SK-N-DZ (cell line): ENCODE measurements at places on chromosomes 4 and X.

GRCh38 chr4:158192439-158193158, 17.7 kb upstream of the TMEM144 start:
- DNase-seq = no peak

GRCh38 chr4:10456595-10457254, 501 bp downstream of the ZNF518B start:
- DNase-seq = peak; percentile 9

DNA sequence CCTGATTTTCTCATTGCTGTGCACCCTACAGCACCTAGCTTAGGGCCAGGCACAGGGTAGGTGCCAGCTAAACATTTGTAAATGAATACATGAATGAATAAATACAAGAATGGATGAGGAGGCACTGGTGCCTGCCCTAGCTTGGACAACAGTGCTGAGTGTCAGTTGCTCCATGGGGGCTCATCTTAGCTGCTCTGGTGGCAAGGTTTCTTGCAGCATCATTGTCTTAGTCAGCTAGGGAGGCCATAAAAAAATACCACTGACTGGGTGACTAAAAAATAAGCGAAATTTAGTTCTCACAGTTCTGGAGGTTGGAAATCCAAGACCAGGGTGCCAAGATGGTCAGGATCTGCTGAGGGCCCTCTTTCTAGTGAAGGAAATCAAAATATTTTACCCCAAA, 31.2 kb downstream of the TMEM31 start:
- DNase-seq = no peak

GRCh38 chrX:12894074-12895030, 12.1 kb upstream of the TLR8 start:
- DNase-seq = peak; percentile 31

DNA sequence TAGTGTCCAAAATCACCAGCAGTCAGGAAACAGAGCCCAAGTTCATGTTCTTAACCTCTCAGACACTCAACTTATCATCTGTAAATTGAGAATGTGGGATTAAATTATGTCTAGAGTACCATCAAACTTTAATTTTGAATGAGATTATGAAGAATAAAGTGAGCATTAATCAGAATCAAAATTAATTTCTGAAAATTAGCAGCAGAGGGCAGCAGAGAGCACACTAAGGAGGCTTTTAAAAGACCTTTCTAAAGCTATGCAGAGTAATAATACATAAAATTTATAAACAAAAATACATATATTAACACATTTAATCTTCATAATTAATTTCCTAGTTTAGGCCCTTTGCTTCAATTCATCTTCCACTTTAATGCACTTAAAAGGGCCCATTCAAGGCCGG, 7.1 kb downstream of the TASL start:
- DNase-seq = peak; percentile 1

- no peak for DNase-seq
Measured at GRCh38 chr4:45131020-45131419, 404.7 kb upstream of the GNPDA2 start.

DNA sequence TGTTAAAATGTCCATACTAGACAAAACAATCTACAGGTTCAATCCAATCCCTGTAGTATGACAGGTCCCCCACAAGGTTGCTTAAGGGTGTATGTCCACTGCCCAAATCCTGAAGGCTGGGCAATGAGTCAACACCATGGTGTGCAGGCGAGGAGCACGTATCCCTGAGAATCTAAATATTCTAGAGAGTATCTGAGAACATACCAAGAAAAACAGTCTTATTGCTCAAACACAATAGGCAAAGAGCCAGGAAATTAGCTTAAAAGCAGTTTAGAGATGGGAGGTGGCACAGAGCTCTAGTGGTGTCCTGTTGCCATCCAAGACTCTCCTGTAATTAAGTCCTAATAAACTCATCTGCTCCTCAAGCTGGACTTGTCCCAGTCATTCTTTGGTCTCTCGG, 37.0 kb downstream of the RCHY1 start:
- no peak for DNase-seq

GRCh38 chr4:140044337-140044902, 109.6 kb downstream of the MAML3 start:
- no peak for DNase-seq

- DNase-seq = no peak
Measured at GRCh38 chr4:153591441-153591840, 92.6 kb upstream of the TLR2 start.

- DNase-seq = peak; percentile 32
Measured at GRCh38 chrX:78029663-78030062, 60.2 kb upstream of the PGAM4 start.

- DNase-seq = no peak
Measured at GRCh38 chrX:21756785-21757529, 959 bp downstream of the SMPX start.

DNA sequence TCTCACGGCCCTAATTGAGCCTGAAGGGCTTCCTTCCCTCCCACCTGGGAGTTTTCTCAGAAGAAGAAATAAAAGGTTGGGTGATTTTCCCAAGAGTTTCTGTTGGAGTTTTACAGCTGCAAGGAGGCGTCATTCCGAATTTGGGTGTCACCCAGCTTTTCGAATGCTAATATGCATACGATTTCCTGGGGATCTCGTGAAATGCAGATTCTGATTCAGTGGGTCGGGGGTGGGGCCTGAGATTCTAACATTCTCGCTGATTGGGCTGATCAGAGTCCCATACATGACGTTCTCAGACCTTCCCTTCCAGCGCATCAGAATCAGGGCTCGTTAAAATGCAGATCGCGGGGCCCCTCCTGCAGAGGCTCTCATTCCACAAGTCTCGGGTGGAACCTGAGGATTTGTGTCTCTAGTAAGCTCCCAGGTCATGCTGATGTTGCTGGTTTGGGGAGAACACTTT, 125.8 kb upstream of the STX18 start:
- DNase-seq = no peak

DNA sequence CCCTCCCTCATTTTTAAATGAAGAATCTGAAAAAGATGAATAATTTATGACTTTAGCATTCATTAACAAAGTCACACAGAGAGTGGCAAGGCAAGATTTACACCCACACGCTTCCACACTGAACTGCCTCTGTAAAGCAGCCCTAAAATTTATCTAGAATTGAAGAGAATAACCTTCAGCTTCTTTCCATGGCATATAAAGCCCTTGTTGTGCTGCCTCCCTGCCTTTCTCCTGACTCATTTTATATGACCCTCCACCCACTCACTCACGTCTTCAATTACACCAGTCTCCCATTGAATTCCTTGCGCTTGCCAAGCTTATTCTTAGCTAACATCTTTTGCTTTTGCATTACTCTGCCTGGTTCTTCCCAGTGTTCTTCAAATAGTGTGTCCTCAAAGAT, 2649.3 kb downstream of the PCDH7 start:
- no peak for DNase-seq

DNA sequence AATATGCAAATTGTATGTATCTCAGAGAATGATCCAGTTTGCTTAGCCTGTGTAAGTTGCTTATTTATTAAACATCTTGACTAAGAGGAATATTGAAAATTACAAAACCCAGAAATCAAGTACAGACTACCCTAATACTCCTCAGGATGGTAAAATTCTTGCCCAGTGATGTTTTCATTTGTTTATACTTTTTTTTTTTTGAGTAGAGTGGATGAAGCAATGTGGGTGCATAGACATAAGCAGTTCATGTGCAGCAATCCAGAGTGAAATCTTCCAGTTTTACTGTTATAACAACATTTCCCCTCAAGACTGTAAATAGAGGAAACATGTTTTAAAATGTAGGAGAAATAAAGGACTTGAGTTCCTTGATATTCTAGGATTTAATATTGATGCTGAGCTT, 4.7 kb downstream of the GLRB start:
- no peak for DNase-seq

GRCh38 chr4:3226944-3227343, 22.0 kb upstream of the MSANTD1 start:
- DNase-seq = no peak

DNA sequence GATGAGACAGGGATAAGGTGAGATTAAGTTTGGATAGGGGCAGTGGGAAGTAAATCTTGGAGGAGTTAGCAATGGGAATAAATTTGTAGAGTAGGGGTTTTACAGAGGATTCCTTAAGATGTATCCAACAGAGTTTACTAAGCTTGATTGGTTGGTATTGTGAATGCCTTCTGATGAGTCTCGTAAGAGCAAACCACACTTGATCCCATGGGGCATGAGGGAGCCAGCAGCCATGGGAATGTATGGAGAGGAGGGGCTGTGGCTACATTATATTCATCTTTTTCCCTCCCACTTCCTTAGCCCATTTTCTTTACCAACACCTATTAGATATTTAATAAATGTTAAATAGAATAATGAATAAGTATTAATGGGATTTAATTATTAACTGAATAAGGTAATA, 126.6 kb upstream of the NDST3 start:
- no peak for DNase-seq

- no peak for DNase-seq
Measured at GRCh38 chr4:1376391-1376840, 29.4 kb downstream of the UVSSA start.

DNA sequence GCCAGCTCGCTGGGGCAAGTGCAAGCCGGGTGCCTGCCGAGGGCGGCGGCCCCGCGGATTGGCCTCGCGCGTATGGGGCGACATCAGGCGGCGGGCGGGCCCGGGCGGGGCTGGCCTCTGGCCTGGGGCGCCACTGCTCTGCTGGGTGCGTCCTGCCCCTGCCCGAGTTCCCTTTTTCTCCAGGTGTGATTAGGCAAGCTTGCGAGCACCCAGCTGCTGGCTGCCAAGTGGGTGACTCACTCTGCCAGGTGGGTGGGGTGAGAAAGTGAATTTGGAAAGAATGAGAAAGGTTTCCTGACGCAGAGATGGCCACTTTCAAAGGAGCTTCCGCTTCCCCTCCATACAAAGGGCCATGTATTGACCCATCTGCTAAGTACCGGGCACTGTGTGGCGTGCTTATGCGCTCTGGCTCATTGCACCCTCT, 32.5 kb downstream of the FGFBP1 start:
- no peak for DNase-seq

- no peak for DNase-seq
Measured at GRCh38 chr4:9811806-9812205, 30.4 kb downstream of the DRD5 start.

DNA sequence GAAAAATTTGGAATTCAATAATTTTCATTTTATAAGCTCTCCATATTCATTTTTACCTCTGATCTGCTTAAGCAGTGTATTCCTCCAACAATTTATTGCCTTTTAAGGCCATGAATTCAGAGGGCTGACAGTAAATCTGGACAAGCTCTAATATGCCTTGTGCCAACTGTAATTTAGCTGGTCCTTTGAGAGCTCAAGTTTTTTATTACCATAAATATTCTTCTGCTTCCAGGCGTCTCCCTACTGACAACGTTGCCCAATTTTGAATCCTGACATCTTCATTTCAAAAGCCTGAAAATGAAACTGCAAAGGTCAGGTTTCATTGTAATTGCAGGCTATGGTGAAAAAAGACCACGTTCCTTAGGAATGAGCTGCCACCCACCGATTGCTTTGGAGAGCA, 95.8 kb upstream of the GEMIN8 start:
- DNase-seq = no peak

GRCh38 chrX:100995469-100995868, 26.0 kb downstream of the ARL13A start:
- no peak for DNase-seq

DNA sequence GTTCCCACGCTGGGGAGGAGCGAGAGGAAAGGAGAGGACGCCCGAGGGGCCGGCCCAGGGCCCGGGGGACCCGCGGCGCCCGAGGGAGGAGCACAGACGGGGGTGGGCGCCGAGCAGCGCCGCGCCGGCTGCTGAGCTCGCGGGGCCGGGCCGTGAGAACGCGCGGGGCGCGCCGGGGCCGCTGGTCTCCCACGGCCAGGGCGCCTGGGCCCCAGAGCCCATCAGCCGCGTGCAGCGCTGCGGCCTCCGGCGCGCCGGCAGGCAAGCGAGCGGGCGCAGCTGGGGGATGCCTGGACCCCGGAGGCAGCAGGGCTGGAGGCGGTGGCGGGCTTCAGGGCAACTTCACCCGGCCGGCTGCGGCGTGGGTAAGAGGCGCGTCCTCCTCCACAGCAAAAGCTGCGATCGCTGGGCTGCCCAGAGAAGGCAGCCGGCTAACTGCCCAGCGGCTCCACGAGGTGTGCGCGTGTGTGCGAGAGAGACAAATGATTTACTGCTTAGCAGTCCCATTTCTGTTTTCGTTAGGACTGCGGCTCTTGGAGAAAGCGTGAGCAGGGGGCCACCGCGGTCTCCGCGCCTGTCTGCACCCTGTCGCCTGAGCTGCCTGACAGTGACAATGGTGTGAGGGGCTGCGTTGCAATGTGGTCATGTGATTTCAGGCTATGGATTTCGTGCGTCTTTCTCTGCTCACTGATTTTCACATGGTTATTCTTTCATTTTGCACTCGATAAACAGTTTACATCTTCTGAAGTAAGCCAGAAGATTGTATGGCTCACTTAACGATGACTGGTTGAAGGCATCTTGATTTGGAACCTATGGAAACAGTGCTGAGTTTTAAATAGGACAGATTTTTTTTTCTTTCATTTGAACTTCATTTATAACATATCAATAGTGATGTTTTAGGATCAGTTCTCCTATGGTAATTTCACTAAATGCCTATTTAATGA, 1.2 kb downstream of the GUCY1A1 start:
- DNase-seq = peak; percentile 72

DNA sequence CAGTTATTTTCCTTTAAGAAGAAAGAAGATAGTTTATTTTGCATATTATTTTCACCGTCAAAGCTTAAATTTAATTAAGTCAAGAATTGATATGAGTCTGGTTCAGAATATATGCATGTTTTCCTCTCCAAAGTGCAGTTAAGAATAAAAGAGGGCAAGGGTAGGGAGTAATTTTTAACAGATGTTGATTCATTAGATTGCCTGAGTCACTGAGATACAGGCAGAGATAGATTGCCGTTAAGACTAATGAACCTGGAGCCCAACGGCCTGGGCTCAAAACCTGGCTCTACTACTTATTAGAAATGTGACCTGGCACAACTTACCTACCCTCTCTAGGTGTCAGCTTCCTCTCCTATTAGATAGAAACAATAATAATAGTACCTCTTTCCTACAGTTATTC, 1037.4 kb upstream of the PABPC4L start:
- DNase-seq = peak; percentile 22

DNA sequence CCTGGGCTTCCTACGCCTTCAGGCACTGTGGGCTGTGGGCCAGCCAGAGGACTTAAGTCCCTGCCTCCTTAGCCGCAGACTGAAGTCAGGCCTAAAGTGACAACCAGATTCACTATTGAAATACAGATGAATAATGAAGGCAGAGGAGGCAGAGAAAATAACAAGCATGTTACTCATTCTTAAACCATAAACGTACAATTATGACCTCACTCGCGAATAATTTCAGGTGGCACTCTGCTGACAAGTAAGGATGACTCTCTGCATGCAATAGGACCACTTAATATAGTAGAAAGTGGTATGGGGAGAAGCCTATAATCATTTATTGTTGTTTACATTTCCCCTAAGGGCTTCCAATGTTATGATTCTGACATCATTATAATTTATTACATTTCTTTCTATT, 409.2 kb upstream of the FGF13 start:
- no peak for DNase-seq

- DNase-seq = no peak
Measured at GRCh38 chr4:148092316-148093014, 349.7 kb downstream of the NR3C2 start.

DNA sequence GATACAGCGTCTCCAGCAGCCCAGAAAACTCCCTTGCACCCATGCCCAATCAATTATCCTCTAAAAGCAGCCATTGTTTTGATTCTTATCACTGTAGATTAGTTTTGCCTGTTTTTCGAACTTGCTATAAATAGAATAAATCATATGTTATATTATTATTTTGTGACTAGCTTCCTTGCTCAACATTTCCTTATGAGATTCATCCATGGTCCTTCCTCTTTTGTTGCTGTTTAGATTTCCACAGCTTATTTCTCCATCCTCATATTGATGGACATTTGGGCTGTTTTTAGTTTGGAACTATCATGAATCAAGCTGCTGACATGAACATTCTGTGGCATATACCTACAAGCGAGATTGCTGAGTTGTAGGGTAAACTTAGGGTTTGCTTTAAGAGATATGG, 595.3 kb downstream of the BCOR start:
- DNase-seq = no peak
